Motor neuron (in vitro differentiated cells): ENCODE measurements at places on chromosomes 5 and 9.

GRCh38 chr5:79120221-79120620 lies 8.6 kb downstream of the BHMT start:
- no peak for ATAC-seq

DNA sequence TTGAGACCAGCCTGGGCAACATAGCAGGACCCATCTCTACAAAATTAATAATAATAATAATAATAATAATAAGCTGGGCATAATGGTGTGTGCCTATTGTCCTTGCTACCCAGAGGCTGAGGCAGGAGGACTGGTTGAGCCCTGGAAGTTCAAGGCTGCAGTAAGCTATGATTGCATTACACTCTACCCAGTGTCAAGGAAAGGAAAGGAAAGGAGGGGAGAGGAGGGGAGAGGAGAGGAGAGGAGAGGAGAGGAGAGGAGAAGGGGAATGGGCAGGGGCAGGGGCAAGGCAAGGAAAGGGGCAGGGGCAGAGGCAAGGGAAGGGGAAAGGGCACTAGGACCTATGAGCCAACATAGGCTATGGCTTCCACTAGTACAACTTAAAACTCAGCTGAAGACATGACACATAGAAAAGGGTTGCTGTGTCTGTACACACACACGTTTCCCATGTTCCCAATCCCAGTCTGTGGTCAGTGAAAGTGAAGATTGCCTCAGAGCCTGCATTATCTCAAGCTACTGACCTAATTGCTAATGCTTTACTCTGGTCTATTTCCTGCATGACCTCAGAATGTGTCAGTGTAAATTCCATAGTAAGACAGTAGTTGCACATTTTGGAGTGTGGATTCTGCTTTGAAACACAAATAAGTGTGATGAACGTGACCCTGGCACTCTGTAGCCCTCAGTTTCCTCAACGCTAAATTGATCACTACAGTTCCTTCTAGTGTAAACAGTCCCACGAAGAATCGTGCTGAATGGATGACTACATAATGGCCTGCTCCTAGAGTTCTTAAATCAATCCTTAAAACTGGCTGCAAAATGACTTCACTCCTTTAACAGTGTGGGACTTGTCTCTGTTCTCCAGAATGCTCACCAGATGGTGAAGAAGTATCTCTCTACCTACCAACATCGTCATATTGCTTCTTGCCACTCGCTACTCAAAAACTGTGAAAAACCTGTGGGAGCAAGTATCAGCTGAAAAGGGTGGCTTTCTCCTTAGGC lies 497.0 kb downstream of the RAB3C start:
- no peak for ATAC-seq

DNA sequence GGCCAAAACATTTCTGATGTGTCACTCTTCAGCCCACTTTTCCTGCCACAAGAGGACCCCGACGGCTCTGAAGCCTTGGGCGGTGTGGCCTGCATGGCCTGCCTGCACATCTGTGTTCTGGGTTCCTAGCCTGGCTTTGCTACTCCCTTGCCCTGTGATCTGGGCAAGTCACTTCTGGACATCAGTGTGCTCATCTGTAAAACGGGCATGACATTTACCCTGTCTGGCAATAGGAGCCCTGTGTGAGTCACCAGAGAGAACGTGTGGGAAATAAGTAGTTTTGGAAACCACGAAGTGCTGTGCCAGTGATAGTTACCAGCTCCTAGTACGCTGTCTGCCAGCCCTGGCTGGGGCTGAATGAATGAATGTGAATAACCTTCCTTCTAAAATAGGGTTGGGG lies 90.8 kb downstream of the MACROH2A1 start:
- ATAC-seq: no peak

GRCh38 chr5:180823346-180823745 lies 20.7 kb upstream of the MGAT1 start:
- no peak for ATAC-seq

DNA sequence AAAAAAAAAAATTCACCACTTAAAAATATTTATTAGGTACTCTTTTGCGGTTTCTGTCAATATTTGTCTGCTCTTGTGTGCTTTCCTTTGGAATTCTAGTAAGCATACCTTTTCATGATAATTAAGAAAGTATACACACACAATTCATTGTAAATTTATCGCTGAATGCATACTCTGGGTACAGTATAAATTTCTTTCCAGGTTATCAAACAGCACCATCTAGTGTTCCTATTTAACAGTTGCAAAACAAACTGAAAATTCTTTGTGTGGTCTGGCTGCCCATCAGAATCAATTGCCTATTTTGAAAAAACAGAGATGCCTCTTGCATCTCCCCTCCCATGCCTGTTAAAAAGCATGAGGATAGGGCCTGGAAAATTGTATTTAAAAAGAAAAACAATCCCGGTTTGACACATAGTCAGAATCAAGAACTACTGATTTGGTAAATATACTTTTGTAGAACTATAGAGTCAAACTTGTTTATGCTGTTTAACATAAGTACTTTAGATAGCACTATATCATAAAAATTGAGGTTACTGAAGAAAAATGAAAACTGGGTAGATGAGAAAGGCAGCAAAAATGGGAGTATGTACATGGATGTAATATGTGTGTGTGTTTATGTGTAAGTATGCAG lies 16.2 kb downstream of the PGGT1B start:
- ATAC-seq: peak; percentile 61

GRCh38 chr9:78539188-78539587 lies 242.3 kb downstream of the PSAT1 start:
- no peak for ATAC-seq

GRCh38 chr5:135885031-135885430 lies 10.6 kb downstream of the IL9 start:
- no peak for ATAC-seq
